ENCODE measurements at places on chromosomes 5 and 9.

GRCh38 chr9:127918183-127919107 is 1.6 kb upstream of the ST6GALNAC4 start:
- DNase-seq, result peak; percentile 48

DNA sequence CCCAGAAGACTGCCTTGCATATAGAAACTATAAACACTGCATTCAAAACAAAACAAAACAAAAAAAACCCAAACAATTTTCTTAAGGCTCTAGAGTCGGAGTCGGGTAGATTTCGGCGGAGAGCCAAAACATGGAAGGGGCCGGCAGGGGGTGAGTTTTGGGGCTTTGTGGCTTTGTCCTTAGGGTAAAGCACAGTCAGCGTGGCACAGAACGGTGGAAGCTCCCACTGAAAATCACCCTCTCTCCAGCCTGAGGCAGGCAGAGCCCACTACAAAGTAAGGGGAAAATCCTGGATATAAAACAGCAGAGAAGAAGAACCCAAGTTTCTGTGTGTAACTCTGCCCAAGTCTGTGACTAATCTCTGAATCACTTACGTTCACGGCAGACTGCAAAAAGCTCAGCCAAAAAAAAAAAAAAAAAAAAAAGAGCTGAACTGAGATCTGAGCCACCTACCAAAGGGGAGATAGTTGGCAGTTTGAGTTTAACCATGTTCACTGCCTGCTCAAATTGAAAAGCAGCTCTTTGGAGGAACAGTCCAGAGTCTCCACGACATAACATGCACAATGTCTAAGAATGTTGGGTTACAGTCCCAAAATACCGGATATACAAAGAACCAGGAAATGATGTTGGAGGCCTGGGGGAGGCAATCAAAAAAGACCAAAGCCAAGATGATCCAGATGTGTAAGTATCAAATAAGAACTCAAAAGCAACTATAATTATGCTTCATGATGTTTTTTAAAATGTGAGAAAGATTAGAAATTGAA is 26.6 kb upstream of the OR2K2 start:
- DNase-seq, result peak; percentile 83

DNA sequence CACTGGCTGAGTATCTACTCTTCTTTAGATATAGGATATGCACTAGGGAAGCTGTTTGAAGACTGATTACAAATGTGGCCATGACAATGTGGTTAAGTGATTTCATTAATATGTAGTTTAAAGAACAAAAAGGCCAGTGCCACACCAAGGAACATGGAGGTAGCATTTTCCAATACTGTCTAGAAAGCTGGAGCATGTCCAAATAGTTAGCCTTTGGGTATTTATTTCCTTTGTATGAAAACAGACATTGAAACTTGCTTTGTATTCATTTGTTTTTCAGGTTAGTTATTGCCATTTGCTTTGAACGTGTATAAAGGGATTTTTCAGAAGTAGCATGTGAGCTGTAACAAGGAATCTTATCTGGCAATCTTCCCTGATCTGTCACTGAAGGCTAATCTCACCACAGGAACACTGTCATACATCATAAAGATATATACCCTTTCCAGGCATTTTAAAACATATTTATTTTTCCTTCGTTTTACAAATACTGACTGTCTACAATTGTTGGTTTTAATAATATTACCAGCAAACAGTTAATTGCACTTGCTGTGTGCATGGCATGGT is 93.4 kb downstream of the PLPPR1 start:
- DNase-seq, result no peak

- peak; percentile 25 for DNase-seq
These were observed 199.5 kb downstream of the ALDH1A1 start for GRCh38 chr9:72753266-72753893.

DNA sequence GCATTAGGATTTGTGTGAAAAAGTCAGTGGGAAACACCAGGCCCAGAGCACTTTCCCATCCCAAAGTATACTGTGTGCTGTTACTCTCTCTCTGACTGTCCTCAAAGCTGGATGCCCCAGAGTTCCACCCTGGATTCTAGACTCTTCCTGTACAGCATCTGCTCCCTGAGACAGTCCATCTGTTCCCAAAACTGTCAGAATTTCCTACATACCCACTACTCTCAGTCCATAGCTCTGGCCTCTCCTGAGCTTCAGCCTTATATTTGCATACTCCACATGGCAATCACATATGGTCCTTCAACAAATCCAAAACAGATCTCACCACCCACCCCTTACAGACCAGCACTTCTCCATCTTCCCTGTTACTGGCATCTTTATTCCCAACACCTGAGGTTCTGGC is 9.5 kb downstream of the ELP1 start:
- DNase-seq, result no peak

GRCh38 chr9:124292696-124293593 is 35.2 kb downstream of the NEK6 start:
- DNase-seq, result no peak

GRCh38 chr9:118455788-118456187 is 751.6 kb downstream of the TLR4 start:
- DNase-seq, result no peak

GRCh38 chr5:158054223-158055110 is 195.5 kb upstream of the CLINT1 start:
- DNase-seq, result no peak

- no peak for DNase-seq
These were observed 1944.6 kb downstream of the EFNA5 start for GRCh38 chr5:105726093-105726492.

GRCh38 chr9:114011313-114011712 is 66.8 kb downstream of the AMBP start:
- DNase-seq, result no peak

- no peak for DNase-seq
These were observed 1.7 kb upstream of the HBEGF start for GRCh38 chr5:140348104-140348503.

- no peak for DNase-seq
These were observed 13.0 kb upstream of the FAM151B start for GRCh38 chr5:80474929-80475328.

DNA sequence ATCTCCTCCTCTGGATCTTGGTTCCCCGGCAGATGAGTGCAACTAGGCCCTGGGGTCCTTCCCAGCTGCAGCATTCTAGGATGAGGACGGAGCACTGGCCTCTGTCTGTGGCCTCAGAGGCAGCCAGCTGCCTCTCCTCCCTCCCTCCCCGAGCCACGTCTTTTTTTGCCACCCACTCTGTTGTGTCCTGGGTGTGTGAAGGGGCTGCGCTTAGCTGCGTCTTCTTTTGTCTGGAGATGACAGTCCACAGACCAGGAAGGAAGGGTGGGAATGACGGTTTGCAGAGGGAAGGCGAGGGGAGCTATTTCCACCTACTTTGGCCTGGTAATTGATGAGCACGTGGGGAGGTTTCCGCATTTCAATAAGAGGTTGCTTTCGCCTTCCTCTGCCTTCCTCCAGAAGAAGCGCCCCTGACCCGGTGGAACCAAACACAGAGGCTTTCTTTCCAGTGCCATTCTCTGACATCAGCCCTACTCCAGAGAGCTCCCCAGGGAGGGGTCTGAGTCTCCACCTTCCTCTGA is 34.5 kb upstream of the GABRP start:
- DNase-seq, result no peak

GRCh38 chr5:65923339-65923738 is 3.0 kb upstream of the ERBIN start:
- DNase-seq, result no peak

- no peak for DNase-seq
These were observed 25.9 kb upstream of the PRDM12 start for GRCh38 chr9:130638284-130639123.

GRCh38 chr9:92641092-92641809 is 28.7 kb downstream of the IPPK start:
- no peak for DNase-seq

GRCh38 chr9:136726631-136727191 is 14.3 kb downstream of the DIPK1B start:
- DNase-seq, result peak; percentile 53

- peak; percentile 50 for DNase-seq
These were observed 529.5 kb downstream of the AGTPBP1 start for GRCh38 chr9:85212209-85212608.

- no peak for DNase-seq
These were observed 45.4 kb downstream of the RCL1 start for GRCh38 chr9:4838189-4838546.

- no peak for DNase-seq
These were observed 53.0 kb upstream of the RFX3 start for GRCh38 chr9:3578786-3579185.

DNA sequence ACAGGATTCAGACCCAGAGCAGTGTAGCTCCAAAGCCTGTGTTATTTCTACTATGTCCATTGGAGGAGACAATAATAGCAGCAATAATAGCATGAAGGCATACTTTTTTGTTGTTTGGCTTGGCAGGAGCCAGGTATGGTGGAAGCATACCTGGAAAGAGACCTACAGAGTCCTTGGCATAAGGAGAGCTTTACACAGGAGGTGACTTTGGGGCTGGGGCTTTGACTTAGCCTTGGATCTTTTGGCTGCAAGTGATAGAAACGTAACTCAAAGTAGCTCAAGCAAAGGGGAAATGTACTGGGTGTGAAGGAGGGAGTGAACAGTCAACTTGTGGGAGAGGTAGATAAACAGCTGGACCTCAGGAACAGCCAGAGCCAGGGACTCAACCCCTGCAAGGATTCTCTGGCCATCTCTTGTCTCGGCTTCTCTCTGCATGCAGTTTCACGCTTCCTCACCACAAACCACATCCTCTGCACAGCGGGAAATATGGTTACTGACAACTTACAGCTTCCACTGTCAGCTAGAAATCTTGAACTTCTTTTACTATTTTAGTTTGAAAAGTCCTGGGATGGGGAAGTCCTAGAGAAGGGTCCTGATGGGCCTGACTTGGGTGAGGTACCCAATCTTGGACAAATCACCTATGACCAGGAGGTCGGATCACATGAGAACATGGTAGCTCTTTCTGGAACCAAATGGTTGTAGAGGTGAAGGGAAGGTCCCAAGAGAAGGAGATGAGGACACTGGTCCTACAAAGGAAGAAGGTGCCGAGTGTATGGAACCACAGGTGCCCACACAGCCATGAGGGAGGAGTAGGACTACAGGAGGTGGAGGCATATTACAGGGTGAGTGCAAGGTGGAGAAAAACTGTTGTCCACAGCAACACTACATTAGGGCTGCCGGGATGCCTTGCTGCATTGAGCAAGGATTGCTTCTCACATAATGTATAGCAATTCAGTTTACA is 47.0 kb upstream of the TGFBR1 start:
- peak; percentile 86 for DNase-seq

GRCh38 chr9:109027176-109027575 is 13.9 kb upstream of the CTNNAL1 start:
- DNase-seq, result peak; percentile 22

- DNase-seq, result no peak
These were observed 231.6 kb upstream of the NFIL3 start for GRCh38 chr9:91655215-91655614.

DNA sequence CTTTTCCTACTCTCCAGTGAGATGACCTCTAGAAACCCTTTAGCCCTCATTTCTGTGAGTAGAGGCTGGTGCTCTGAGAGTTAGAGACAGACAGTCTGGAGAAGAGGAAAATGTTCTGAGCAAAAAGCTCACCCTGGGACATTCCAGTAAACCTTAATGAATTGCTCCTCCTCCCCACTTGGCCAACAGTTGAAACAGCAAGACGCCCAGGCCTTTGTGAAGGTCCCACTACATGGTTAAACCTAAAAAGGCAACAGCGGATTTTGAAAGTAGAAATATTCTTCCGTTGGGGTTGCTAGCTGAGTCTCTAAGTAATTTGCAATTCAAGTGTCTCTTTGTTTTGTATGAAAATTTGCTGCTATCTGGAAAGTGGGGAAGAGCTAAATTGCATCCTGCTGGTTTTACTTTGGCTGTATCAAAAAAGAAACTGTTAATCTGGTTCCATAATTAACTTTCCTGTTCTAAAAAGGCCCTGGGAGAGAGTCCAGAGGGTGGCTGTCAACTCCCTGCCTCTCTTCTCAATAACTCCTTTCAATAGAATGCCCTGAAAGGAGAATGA is 63.8 kb downstream of the ATP10B start:
- DNase-seq, result no peak

DNA sequence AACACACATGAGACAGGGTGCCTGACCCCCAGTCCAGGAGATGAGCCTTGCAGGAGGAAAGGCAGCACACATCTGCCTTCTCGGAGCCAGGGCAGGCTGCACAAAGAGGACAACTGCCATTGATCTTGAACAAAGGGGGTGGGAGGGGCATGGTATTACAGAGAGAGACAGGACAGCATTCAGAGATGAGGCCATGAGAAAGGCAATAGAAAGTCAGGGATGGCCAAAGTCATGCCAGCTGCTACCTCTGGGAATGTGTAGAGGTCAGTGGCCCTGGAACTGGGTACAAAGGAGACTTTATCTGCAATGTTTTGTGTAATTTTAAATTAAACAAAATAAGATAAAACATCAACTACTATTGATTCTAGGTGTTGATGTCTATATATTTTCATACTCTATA is 43.2 kb downstream of the WDR36 start:
- no peak for DNase-seq

GRCh38 chr9:136333045-136333444 is 5.7 kb downstream of the GPSM1 start:
- DNase-seq, result no peak

GRCh38 chr5:120229036-120229435 is 235.1 kb upstream of the PRR16 start:
- no peak for DNase-seq

GRCh38 chr5:142972064-142972570 is 201.9 kb downstream of the ARHGAP26 start:
- no peak for DNase-seq

GRCh38 chr9:31519011-31519410 is 865.4 kb upstream of the ACO1 start:
- DNase-seq, result no peak

GRCh38 chr9:78902051-78902450 is 605.1 kb downstream of the PSAT1 start:
- DNase-seq, result no peak

DNA sequence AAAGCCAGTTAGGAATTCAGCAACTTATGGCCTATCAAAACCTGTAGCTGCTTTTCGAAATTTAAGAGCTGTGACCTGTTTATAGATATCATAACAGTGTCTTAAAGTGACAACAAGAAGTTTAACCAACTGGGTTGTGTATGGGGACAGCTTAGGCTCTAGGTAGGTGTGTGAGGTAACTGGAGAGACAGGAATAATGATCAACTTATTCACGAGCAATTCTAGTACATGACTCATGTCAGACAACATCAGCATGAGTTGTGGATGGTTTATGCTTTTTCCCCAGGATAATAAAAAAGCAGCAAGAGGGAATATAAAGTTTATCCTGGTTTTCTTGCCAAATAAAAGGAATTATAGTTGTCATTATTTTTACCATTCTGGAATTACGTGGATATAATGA is 88.6 kb downstream of the GDNF start:
- DNase-seq, result no peak

GRCh38 chr5:107653685-107654084 is 17.1 kb downstream of the EFNA5 start:
- no peak for DNase-seq

GRCh38 chr5:81016116-81016515 is 56.0 kb downstream of the RASGRF2 start:
- no peak for DNase-seq

GRCh38 chr5:1314564-1314982 is 19.7 kb upstream of the TERT start:
- no peak for DNase-seq

GRCh38 chr5:10400831-10401230 is 40.8 kb upstream of the ROPN1L start:
- no peak for DNase-seq
